ENCODE measurements at places on chromosomes 6 and 20.

GRCh38 chr6:3904518-3904917 lies 55.3 kb downstream of the FAM50B start:
- no peak for DNase-seq

DNA sequence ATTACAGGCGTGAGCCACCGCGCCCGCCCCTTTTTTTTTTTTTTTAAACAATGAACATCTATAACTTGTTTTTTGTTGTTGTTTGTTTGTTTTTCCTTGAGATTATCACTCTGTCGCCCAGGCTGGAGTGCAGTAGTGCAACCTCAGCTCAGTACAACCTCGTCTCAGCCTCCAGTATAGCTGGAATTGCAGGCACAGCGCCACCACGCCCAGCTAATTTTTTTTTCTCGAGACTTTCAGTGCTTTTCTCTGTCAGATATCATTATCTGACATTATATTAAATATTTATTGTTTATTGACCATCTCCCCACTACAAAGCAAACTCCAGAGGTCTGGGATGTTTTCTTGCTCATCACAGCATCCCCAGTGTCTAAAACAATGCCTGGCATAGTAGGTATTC lies 2.3 kb upstream of the DLK2 start:
- no peak for DNase-seq

DNA sequence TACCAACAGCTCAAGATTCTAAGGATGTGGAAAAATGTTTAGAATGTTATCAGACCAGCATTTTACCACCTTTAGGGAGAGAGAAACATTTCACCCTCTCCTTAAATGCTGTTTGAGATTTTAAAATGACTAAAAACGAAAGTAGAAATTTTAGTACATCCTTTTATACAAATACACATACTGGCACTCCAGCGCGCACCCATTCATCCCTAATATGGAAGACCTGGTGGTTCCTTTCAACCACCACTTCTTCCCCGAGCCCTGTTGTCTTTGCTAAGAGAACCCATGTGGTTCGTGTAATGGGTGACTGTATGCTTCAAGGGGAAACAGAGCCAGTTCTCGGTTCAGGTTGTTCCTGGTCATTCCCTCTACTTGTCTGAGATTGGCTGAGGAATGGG lies 21.3 kb downstream of the SPATA2 start:
- no peak for DNase-seq

- DNase-seq = no peak
These were observed 6.1 kb downstream of the THBD start for GRCh38 chr20:23043376-23043775.

GRCh38 chr6:34742094-34742493 lies 15.2 kb upstream of the SNRPC start:
- peak; percentile 29 for DNase-seq

DNA sequence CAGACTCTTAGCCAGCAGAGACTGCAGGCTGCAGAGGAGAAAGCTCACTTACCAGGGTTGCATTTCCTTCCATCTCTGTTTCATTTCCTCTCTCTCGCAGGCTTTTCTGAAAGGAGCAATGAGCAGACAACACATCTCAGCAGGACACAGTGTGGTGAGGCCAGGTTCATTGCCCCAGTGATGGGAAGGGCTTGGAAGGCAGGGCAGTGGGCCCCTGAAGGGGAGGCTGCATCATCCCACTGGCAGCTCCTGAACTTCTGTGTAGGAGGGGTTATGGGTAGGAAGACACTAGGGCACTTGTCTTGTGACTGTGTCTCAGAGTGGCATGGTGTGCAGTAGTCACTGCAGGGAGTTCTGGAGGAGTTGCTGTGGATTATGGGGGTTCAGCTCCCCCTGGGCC lies 246.8 kb downstream of the QKI start:
- DNase-seq = no peak

DNA sequence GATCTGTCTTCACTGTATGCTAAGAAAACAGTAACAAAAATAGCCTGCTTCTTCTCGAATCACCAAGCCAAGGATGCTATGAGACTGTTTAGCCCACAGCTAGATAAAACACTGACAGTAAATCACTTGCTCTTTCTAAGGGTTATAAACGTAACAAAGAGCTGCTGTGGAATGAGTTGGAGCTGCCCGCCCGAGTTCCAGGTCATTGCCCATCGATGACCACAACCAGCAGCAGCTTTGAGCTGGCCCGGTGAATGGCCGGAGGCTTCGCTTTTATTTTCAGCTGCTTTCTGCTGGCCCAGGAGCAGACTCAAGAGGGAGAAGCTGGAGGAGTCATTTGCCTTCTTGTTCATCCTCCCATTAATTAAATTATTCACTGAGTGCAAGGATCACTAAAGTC lies 82.2 kb upstream of the CDH4 start:
- no peak for DNase-seq

DNA sequence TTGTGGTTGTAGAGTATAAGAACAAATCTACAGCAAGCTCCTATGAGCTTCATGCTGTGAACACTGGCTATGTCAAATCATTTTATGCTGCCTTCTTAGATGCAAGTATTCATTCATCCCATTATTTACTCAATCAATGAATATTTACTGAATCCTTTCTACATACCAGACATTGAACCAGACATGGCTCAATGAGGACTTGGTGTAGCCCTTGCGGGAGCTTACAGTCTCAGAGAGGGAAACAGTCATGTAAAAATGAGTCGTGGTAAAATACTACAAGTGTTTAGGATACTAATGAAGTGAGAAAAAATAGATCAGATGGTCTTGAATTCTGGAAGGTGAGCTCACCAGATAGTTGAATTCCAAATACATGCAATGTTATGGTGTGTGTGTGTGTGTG lies 44.8 kb upstream of the ENPP1 start:
- DNase-seq = no peak

- no peak for DNase-seq
These were observed 4.8 kb downstream of the LBP start for GRCh38 chr20:38350879-38351775.

GRCh38 chr20:46913329-46914044 lies 18.8 kb downstream of the EYA2 start:
- no peak for DNase-seq

GRCh38 chr6:108616544-108616943 lies 55.8 kb downstream of the FOXO3 start:
- DNase-seq = no peak
